ENCODE measurements at places on chromosomes 2 and 18.

- no peak for DNase-seq
These were observed 140.6 kb upstream of the LGALSL start for GRCh38 chr2:64313398-64313723.

DNA sequence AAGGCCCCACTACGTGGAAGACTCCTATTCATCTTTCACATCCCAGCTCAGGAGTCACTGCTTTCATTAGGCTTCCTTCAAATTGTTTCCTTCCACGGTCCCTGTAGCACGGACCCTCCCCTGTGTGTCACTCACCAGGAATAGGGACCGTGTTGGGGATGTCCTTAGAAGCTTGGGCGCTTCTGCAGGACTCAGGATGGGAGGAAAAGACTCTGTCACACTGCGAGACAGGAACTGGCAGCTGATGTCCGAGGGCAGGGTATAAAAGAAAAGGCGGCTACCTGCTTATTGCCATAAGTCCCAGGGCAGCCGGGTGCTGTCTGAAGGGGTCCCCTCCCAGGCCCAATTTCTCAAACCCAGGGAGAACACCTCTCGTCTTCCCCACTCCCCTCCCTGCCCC is 79.1 kb downstream of the BCL2L11 start:
- no peak for DNase-seq

DNA sequence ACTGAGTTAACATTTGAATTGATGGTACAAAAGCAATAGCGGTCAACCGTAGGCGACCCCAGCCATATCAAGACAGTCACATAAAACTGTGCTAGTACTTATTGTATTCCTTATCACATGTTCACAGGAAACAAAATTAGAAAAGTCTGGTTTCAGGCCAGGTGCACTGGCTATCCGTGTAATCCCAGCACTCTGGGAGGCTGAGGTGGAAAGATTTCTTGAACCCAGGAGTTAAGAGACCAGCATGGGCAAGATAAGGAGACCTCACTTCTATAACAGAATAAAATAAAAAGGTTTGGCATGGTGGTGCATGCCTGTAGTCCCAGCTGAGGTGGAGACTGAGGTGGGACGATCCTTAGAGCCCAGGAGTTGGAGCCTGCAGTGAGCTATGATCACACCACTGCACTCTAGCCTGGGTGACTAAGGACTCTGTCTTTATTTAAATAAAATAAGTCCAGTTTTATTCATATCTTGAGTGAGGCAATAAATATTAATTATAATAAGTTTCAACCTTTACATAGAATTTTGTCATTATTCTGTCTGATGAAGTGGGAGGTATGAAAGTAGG is 84.1 kb upstream of the RGPD4 start:
- no peak for DNase-seq

- DNase-seq = no peak
These were observed 18.7 kb downstream of the ARHGAP25 start for GRCh38 chr2:68753318-68753717.

- DNase-seq = no peak
These were observed 45.7 kb downstream of the ARL5A start for GRCh38 chr2:151782378-151783132.

GRCh38 chr2:197306696-197307040 is 3.9 kb downstream of the ANKRD44 start:
- no peak for DNase-seq

DNA sequence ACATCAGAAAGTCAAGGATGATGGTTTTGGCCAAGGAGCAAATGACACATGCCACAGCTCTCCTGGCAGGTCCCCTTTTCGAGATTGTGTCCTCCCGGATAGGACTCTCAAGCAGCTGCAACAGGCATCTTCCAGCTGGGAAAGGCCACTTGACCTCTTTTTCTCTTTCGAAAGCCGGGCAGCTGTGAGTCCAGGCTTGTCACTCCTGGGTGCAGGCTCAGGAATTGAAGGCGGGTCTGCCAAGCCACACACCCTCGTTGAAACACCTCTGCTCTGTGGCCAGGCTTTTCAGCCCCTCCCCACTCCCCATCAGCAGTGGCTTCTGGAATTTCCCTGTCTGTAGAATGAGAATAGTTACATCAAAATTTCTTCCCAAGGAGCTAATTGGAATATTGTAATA is 98.0 kb downstream of the CCDC138 start:
- DNase-seq = no peak

DNA sequence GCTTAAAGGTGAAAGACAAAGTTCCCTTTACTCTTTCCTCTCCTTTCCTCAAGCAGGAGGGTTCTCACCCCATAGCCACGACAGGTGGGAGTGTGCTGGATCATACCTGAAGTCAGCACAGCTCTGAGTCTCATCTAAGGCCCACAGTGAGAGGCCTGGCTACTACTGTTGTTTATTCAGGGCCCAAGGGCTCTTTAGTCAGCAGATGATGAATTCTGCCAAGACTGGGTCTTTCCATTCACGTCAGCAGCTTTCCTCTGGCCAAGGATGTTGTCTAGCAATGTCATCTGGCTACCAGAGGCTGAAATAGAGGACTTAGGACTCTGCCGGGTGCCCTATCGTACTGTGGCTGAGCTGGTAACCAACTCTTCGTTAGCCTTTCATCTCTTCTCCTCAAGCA is 308.4 kb upstream of the THUMPD2 start:
- DNase-seq = no peak
